ENCODE measurements at places on chromosomes 13 and 19. TPM values are rescaled to one million over a fixed set of nuclear protein-coding genes. Genes with fewer than 3 reads are reported as not detected.

DNA sequence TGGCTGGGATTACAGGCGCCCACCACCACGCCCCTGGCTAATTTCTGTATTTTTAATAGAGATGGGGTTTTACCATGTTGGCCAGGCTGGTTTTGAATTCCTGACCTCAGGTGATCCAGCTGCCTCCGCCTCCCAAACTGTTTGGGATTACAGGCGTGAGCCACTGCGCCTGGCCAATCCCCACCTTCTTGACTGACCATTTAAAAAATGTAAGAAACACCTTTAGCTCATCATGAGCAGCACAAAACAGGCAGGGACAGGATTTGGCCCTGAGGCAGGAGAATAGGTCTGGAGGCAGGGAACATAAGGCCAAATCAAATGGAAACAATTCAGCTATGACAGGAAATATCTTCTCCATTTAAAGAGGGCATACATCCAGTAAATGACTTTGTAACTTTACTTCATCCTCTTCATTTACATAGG, 1.4 kb upstream of the MPV17L2 start:
- no peaks in the 10 kb centered on the region for H3K27me3 ChIP-seq
- peaks cover 7% of the 10 kb centered on the region for H3K4me1 ChIP-seq
- H3K4me3 ChIP-seq = no peak overlapping the region
- H3K36me3 ChIP-seq = no peaks in the 10 kb centered on the region
- H3K27ac ChIP-seq = peak overlapping the region; percentile 74

The ZNF283 gene
- 26.8 TPM for total RNA-seq

GRCh38 chr13:112347986-112348385, 28.2 kb upstream of the SPACA7 start:
- H3K36me3 ChIP-seq = no peaks in the 10 kb centered on the region
- no peak overlapping the region for H3K4me3 ChIP-seq
- H3K27me3 ChIP-seq = peaks cover 81% of the 10 kb centered on the region
- no peak for DNase-seq
- no peaks in the 10 kb centered on the region for H3K4me1 ChIP-seq
- H3K27ac ChIP-seq = no peak overlapping the region

DNA sequence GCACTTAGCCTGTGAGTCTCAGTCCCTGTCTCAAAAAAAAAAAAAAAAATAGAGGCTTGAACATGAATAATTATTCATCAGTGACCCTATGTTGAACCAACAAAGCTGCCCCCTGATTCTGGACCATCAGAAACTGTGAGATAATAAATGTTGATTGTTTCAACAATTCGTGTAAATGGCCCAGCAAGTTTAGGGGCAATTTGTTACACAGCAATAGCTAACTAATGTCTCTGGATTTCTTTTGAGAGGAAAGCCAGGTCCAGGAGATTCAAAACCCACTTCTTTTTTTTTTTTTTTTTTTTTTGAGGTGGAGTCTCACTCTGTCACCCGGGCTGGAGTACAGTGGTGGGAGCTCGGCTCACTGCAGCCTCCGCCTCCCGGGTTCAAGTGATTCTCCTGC, 12.5 kb upstream of the TLE6 start:
- no peak for DNase-seq
- no peak overlapping the region for H3K27ac ChIP-seq
- peaks cover 4% of the 10 kb centered on the region for H3K4me1 ChIP-seq
- no peaks in the 10 kb centered on the region for H3K27me3 ChIP-seq

DNA sequence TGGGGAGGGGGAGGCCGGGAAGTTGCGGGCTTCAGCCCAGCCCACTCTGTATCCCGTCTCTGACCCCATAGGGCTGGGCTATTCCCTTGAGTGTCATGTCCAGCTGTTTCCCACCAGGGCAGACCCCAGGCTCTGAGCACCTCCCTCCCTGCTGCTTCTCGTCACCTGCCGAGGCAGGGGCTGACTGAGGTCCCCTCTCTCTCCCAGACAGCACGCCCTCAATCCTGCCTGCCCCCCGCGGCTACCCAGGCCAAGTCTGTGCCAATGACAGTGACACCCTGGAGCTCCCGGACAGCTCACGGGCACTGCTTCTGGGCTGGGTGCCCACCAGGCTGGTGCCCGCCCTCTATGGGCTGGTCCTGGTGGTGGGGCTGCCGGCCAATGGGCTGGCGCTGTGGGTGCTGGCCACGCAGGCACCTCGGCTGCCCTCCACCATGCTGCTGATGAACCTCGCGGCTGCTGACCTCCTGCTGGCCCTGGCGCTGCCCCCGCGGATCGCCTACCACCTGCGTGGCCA, 625 bp downstream of the F2RL3 start:
- peaks cover 31% of the 10 kb centered on the region for H3K4me1 ChIP-seq
- DNase-seq = no peak
- H3K36me3 ChIP-seq = no peaks in the 10 kb centered on the region
- peak overlapping the region; percentile 95 for H3K27ac ChIP-seq
- H3K27me3 ChIP-seq = no peaks in the 10 kb centered on the region
- no peak overlapping the region for H3K4me3 ChIP-seq

DNA sequence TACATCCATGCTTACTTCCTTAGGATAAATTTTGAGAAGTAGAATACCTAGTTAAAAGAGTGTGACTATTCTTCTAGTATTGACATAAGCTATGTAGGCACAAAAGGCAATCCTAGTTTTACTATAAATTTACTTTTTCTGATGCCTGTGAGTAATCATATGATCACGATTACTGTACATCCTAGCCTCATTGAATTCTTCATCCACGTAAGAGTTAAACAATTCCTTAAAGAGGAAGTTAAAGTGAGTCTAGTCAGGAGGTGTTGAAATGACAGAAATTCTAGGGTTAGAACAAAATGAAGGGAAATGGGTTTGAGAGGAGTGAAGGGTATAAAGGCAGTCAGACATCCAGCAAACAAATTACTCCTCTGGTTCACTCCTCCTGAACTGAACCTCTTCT, at the start of gene ACOD1:
ACOD1 (plus strand) TSS at position 363 of the 400 bp plus-strand sequence. CDS start 48 bp downstream, outside the sequence.
- H3K4me1 ChIP-seq = no peaks in the 10 kb centered on the region
- H3K27ac ChIP-seq = no peak within 1 kb of the TSS
- no peaks in the 10 kb centered on the region for H3K36me3 ChIP-seq
- DNase-seq = no peak
- no peaks in the 10 kb centered on the region for H3K27me3 ChIP-seq

DNA sequence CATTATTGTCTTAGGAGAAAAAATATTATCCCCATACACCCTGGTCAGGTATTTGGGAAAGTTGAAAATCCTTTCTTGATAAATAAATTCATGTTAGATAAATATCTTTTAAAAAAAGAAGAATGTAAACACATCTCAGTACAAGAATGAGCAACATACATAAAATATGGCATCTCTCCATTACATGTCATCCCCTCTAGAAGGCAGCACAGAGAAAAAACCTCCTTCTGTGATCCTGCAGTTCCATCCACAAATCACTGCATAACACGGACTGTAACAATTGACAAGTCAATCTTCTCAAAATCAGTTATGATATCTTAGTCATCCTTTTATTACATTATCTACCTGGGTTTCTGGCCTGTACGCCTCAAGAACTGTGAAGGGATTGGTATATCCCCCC, 683.9 kb upstream of the KLHL1 start:
- H3K4me1 ChIP-seq = no peaks in the 10 kb centered on the region
- DNase-seq = no peak
- H3K27ac ChIP-seq = no peak overlapping the region

GRCh38 chr19:42323473-42323851, 2.0 kb upstream of the MEGF8 start:
- H3K36me3 ChIP-seq = no peaks in the 10 kb centered on the region
- H3K27me3 ChIP-seq = peaks cover 53% of the 10 kb centered on the region
- no peak overlapping the region for H3K27ac ChIP-seq

DNA sequence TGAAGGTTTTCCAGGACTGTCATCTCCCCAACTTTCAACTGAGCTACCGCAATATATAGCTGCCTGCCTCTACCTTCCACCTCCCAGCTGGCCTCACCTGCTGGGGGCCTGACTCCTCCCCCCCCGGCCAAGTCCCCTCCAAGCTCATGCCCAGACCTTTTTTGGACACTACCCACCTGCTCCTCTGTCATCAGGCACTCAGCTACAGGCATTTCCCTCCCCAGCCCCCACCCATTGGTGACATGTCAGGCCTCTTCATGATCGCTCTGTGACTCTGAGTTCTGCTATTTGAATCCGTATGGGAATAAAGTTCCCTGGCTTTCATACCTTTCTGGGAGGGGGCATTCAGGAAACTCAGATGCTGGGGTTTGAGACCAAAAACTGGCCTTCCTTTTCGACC, 1.8 kb downstream of the PRKACA start:
- H3K4me3 ChIP-seq = peak overlapping the region; percentile 85
- no peak for DNase-seq
- H3K27ac ChIP-seq = peak overlapping the region; percentile 75
- no peaks in the 10 kb centered on the region for H3K36me3 ChIP-seq
- peaks cover 48% of the 10 kb centered on the region for H3K4me1 ChIP-seq
- no peaks in the 10 kb centered on the region for H3K27me3 ChIP-seq

The ZNF491 gene
- 4.4 TPM for total RNA-seq

DNA sequence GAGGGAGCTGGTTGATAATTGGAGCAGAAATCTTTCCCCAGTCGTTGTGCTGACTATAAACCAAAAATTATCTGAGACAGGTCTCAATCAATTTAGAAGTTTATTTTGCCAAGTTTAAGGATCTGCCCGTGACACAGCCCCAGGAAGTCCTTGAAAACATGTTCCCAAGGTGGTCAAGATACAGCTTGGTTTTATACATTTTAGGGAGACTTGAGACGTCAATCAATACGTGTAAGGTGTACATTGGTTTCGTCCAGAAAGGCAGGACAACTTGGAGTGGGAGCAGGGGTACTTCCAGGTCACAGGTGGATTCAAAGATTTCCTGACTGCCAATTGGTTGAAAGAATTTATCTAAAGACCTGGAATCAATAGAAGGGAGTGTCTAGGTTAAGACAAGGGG, 17.6 kb downstream of the CFAP97D2 start:
- H3K4me3 ChIP-seq = no peak overlapping the region
- H3K4me1 ChIP-seq = no peaks in the 10 kb centered on the region
- H3K36me3 ChIP-seq = no peaks in the 10 kb centered on the region
- peaks cover 14% of the 10 kb centered on the region for H3K27me3 ChIP-seq
- DNase-seq = no peak

The FGF21 gene
- not detected for total RNA-seq

DNA sequence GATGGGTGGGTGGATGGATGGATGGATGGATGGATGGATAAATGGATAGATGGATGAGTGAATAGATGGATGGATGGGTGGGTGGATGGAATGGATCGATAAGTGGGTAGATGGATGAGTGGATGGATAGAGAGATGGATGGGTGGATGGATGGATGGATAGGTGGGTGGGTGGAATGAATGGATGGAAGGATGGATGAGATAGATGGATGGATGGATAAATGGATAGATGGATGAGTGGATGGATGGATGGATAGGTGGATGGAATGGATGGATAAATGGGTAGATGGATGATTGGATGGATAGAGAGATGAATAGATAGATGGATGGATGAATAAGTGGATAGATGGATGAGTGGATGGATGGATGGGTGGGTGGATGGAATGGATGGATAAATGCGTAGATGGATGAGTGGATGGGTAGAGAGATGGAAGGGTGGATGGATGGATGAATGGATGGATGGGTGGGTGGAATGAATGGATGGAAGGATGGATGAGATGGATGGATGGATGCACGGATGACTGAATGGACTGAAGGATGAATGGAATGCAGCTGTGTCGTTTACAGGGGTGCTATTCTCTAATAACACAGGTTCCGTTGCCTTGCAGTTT, 21.8 kb downstream of the PRR22 start:
- no peaks in the 10 kb centered on the region for H3K27me3 ChIP-seq
- H3K4me1 ChIP-seq = no peaks in the 10 kb centered on the region
- no peak overlapping the region for H3K4me3 ChIP-seq
- H3K36me3 ChIP-seq = no peaks in the 10 kb centered on the region
- DNase-seq = no peak

GRCh38 chr19:28489126-28489660, 723.8 kb downstream of the UQCRFS1 start:
- H3K27me3 ChIP-seq = no peaks in the 10 kb centered on the region
- DNase-seq = no peak
- no peak overlapping the region for H3K27ac ChIP-seq
- H3K4me1 ChIP-seq = peaks cover 4% of the 10 kb centered on the region

DNA sequence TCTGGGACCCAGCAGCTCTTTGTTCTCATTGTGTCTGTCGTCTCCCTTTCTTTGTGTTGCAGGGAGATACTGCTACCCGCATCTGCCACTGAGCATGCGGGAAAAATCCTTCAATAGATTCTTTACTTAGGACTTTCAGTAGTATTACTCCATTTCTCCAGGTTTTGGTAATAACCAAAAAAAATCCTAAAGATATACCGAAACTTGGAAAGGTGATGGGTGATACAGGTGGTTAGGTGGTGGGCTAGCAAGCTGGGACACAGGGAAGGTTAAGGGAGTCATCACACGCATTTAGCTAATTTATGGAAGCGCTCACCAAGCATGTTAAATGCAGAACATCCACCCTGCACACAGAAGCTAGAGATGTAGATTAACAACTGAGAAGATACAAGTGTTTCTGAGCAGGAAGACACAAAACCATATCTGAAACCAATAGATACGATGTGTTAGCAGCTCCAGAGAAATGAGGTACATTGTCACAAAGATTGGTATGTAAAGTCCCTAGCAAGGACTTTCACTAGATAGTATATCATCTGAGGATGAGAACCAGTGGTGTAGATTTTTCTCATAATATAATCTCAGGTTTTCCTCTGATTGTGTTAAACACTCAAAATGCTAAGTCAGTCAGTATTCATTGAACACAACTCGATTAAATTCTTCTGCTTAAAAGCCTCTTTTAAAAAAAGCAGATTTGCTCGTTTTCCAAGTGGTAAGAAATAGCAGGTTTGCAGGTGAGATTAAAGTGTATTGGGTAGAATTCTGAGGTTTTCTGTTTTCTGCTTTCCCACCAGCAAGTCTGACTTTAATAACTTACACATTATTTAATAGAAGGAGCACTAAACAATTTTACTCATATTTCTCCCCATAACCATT, 1.2 kb upstream of the SLAIN1 start:
- H3K4me1 ChIP-seq = peaks cover 8% of the 10 kb centered on the region
- peaks cover 49% of the 10 kb centered on the region for H3K27me3 ChIP-seq

GRCh38 chr13:66264971-66265370, 965.2 kb downstream of the PCDH9 start:
- H3K4me3 ChIP-seq = no peak overlapping the region
- no peaks in the 10 kb centered on the region for H3K27me3 ChIP-seq
- no peaks in the 10 kb centered on the region for H3K4me1 ChIP-seq
- no peaks in the 10 kb centered on the region for H3K36me3 ChIP-seq
- no peak for DNase-seq
- H3K27ac ChIP-seq = no peak overlapping the region

The KRTDAP gene
- total RNA-seq = not detected

The RETN gene
- total RNA-seq = not detected

DNA sequence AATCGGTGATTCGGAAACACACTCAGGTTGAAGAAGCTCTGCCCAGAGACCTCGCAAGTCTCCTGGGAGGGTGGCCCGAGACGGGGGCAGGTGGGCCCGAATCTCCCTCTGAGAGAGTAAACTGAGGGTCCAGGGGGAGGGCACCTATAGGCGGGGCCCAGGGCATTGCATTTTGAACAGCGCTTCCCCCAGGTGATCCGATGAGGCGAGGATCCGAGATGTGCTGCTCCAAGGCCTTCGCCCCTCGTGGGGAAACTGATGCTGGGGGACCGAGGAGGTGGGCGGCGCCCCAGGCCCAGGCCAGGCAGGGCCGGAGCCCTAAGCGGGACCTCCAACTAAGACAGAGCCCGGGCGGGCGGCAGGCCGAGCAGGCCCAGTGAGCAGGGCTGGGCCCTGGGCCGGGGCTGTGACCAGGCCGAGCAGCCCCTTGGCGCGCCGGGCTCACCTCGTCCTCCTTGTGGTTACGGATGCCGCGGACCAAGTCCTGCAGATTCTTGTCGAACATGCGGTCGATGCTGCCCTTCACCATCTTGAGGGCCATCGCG, 500 bp downstream of the AP3D1 start:
- H3K4me1 ChIP-seq = peaks cover 19% of the 10 kb centered on the region
- H3K4me3 ChIP-seq = peak overlapping the region; percentile 98

- H3K4me3 ChIP-seq = no peak overlapping the region
- no peaks in the 10 kb centered on the region for H3K36me3 ChIP-seq
- H3K27ac ChIP-seq = no peak overlapping the region
- H3K4me1 ChIP-seq = no peaks in the 10 kb centered on the region
Measured at GRCh38 chr19:38197937-38198704, 25.9 kb downstream of the DPF1 start.

The ACP5 gene
- total RNA-seq = not detected

All from cardiac muscle cell (in vitro differentiated cells and primary cell).